Activated CD4-positive, alpha-beta T cell treated with anti-CD3 and anti-CD28 coated beads, Interleukin-2, amount 50 U/mL, for 4 hours (primary cell): ENCODE measurements at places on chromosomes 7 and 10.

GRCh38 chr10:100551196-100551595, 15.5 kb downstream of the HIF1AN start:
- DNase-seq = no peak

- DNase-seq = no peak
Measured at GRCh38 chr7:42025635-42026375, 211.2 kb downstream of the GLI3 start.

GRCh38 chr7:116197360-116197759, 13.0 kb upstream of the TES start:
- DNase-seq = no peak

DNA sequence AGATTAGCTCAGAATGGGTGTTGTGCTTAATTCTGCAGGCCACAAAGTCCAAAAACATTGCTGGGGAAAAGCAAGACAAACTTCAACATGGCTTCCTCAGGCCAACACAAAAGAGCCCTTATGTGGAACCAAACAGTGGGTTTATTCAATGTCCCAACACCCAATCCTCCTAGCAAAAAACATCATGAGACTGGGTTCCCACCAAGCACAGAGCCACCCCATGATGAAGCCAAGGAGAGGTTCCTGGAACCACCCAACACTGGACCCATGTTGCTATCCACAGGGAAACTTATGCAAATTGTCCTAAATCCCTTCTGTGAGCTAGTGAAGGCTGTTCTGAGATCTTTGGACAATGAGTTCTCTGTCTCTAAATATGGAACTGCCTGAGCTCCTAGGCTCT, 24.0 kb downstream of the SLC25A13 start:
- no peak for DNase-seq

DNA sequence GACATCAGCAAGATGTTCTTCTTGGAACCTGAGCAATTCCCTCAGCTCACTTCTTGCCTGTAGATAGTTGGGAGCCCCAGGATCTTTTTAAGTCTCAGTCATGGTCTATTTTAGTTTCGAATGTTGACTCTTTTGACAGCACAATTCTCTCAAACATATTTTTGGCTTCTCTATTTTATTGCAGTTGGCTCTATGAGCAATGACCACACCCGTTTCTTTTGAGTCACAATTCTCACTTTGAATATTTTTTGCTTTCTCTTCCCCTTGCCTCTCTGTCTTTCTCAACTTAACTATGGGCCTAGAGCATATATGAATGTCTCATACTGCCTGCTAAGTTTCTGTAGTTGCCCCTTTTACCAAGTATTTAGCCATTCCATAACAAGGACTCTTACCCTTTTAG, 222.8 kb downstream of the PTN start:
- no peak for DNase-seq

- DNase-seq = no peak
Measured at GRCh38 chr10:29806350-29806788, 171.6 kb upstream of the SVIL start.

GRCh38 chr10:93742633-93743349, 14.9 kb upstream of the LGI1 start:
- DNase-seq = no peak

DNA sequence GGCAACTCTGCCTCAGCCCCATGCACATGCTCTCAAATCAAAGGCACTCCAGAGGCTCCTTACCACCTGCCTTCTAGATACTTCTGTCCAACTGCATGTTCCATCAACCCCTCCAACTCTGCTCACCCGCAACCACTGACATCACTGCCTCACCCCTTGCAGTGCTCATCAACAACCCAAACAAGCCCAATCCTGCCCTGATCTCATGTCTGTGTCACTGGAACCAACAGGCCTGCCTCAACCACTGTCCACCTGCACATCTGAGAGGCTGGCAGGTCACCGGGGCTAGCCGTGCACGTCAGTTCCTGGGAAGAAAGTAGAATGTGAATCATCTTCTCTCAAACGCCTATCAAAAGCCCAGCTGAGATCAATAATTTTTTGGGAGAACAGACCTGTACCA, 33.3 kb downstream of the CTBP2 start:
- no peak for DNase-seq

DNA sequence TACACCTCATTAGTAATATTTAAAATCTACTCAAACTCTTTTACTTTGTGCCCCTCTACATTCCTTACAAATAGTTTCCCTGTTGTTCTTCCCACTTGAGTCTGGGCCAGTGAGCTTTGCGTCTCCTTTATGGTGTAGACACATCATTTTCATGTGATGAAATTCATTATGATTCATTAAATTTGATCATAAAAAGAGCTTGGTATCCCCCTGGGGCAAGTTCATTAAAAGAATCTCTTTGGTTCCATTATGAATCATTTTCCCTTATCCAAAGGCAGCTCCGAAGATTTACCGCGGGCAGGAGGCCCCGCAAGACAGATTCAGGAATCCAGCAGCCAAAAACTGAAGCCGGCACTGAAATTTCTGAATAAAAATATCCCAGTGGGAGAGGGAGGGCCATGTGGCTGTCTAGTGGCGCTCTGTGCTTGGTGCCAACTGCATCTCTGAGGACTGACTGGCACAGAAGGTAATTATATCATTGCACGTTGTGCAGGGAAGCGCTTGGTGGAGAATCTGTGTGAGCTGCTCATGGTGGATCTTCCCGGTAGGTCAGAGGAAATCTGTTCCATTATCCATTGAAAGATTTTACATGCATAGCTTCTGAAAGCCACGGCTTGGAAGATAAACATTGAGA, 151.4 kb upstream of the PITRM1 start:
- no peak for DNase-seq

- no peak for DNase-seq
Measured at GRCh38 chr10:86355571-86356038, 11.0 kb downstream of the GRID1 start.

DNA sequence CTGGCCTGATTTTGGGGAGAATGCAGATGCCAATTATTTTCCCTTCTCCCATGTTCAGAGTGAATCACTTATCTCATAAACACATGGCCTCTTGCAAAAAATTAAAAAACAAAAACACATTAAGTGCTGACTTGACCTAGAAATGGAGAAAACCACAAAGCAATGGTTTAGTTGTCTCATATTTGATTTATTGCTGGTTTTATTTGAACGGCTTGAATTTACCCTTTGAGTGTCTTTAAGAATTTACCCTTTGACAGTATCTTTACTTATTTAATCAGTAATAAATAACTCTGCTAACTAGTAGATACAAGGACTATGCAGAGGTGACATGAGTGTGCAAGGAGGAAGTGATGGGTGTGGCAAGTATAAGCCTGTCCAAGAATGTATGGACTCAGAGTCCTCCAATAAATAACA, 68.1 kb upstream of the GSDME start:
- no peak for DNase-seq

DNA sequence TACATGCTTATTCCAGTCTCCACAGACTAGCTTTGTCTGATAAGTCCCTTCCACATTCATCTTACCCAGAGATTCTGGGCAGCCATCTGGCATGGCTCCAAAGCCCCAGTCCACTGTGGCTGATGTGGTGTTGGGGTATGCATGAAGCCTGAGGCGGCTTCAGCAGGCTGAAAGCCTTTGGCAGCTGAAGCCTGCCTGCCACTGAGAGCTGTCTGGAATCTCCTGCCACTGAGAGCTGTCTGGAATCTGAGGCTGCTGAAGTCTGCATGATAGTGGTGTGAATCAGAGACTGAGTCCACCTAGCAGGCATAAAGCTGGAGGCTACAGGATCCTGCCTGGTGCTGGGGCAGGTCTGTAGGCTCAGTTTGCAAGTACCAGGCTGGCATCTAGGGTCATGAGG, 87.1 kb downstream of the DYNC1I1 start:
- no peak for DNase-seq

- no peak for DNase-seq
Measured at GRCh38 chr10:70781461-70782051, 3.6 kb downstream of the TBATA start.

DNA sequence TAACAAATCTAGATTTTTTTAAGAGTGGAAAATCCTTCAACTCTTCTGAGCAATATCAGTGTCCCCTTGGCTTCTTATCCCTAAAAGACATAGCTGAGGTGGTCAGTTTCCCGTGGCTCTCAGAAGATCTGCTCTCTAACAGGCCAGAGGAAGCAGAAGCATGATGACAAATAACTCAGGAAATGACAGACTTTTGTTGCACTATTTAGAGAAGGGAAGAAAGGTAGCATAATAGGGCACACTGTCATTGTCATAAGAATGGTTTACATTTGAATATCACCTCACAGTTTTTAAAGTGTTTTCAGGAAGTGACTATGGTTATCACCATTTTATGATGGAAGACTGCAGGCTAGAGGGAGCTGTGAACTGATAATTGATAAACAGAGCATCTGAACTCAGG, 33.6 kb upstream of the RAPGEF5 start:
- no peak for DNase-seq

DNA sequence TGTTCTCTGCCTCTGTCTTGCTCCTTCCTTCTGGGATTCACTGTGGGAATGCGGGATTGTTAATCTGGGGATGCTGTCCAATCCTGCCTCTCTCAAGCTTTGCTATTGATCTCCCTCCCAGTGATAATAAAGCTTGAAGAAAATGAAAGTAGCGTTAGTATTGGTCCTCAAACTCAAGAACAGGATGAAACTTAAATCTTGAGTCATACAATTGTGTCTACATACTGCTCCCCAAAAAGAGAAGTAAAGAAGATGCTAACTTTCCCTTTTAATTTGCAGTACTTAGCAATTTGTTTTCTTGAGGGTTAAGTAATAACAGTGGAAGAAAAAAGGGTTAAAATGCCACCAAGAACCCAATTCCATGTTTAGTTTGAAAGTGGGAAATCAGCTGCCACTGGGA, 13.6 kb downstream of the CFTR start:
- DNase-seq = no peak

DNA sequence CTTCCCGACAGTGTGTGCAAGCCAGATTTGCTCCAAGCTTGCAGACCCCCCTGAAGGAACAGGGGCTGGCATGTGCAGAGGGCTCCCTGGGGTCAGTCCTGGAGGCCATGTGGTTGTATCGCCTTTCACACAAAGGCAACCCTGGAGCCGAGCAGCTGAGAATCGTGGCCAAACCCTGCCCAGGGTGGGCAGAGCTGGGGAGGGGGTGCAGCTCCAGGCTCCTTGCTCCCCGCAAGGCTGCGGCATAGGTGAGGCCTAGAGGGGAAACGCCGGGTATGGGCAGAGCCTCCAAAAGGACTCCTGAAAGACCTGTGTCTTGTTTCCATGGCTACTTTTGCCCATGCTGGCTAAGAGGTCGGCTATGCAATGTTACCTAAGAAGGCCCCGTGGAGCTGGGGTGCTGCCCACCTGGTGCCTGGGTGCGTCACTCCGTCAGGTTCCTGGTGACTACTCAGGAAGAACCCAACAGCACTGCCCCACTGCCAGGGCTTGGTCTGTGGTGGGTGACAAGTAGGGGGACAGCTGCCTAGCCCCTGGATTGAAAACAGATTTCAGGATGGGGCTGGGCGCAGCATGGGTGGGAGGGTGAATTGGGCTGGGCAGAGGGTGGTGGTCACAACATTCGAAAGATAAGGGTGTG, 171.0 kb upstream of the SHH start:
- DNase-seq = no peak

DNA sequence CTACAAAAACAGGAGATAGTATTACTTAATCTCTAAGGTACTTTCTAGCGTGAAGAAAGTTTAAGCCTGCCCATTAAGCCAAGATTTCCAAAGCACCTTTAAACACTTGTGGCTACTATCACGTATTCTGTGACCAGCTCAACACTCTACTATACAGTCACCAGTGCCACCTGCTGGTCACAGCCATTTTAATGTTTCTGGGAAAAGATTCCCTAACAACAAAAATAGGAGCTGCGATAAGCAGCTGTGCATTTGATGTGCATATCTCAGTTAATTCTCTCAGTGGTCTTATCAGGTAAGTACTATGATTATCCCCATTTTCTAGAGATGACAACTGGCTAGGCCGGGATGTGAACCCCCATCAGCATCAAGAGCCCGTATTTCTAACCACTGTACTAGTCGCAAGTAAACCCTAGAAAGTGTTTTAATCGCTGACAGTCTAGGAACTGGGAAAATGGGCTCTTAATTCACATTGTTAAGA, 860 bp downstream of the SEC31B start:
- DNase-seq = peak; percentile 63

DNA sequence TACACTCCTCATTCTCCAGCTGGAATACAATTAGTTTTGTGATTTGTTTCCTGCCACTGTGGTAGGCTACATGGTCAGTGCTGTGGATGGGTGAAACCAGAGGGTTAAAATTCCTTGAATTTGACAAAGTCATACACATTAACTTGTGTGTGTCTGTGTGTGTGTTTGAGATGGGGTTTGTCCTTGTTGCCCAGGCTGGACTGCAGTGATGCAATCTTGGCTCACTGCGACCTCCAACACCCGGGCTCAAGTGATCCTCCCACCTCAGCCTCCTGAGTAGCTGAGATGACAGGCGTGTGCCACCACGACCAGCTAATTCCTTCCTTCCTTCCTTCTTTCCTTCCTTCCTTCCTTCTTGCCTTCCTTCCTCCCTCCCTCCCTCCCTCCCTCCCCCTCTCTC, 24.8 kb upstream of the GIMAP8 start:
- DNase-seq = no peak

- peak; percentile 9 for DNase-seq
Measured at GRCh38 chr10:119360181-119360921, 153.0 kb downstream of the GRK5 start.

DNA sequence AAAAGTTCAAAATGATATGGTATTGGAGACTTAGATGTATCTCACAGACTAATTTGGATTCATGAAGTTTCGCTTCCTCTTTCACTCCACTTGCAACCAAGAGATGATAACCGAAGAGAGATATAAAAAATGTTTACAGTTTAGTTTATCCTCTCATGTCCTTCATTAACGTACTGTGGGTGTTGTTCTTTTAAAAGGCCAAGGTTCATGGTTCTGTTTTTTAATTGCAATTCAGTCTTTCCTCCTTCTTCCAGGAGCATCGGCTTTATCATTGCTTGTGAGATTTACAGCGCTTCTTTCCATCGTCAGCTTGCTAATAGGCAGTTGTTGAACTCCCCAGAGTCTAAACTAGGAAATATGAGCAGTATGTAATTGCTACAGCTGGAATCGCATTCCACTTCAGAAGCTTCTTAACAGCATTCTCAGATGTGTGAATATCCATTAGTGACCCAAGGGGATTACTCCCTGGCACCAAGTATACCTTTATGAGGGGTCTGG, 75.9 kb upstream of the HGF start:
- DNase-seq = no peak

- peak; percentile 26 for DNase-seq
Measured at GRCh38 chr7:107463139-107464078, 6.4 kb upstream of the GPR22 start.

GRCh38 chr7:47600199-47601118, 18.5 kb upstream of the TNS3 start:
- no peak for DNase-seq

- peak; percentile 49 for DNase-seq
Measured at GRCh38 chr7:150962553-150963399, 15.3 kb downstream of the KCNH2 start.
